ENCODE measurements at places on chromosomes 2 and 18.

- no peak for DNase-seq
Observed at GRCh38 chr2:189819297-189819704, 35.1 kb downstream of the PMS1 start.

- DNase-seq: no peak
Observed at GRCh38 chr2:17363846-17364245, 154.4 kb downstream of the RAD51AP2 start.

DNA sequence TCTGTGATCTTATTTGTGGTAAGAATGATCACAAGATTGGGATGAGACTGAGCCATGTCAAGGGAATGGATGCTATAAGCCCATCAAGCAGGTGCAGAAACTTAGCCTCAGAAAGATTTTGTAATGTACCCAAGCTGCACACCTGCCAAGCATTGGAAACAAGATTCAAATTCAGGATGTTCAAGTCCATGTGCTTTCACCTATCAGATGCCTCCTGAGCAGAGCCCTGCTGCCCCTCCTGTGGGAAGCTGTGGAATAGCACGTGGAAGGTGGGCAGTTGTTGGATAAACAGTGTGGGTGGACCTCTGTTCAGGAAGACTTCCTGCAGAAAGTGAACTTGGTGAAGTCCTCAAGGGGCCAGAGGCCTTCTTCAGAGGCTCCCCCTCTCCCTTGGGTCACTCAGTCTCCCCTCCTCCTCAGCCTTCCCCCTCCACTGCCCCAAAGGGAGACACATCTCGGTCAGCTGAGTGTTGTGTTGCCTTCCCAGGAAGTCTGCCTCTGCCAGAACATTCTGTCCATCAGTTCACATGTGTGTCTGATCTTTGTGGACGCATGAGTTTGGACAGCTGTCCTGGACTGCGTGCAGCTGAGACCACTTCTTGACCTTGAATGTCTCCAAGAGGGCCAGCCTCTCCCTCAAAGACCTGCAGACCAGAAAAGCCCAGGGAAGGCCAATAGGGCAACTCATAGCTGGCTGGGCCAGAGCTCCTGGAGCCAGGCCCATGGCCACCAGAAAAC is 186.1 kb downstream of the INHBB start:
- DNase-seq: no peak

- DNase-seq: no peak
Observed at GRCh38 chr2:14120376-14120775, 512.1 kb upstream of the LRATD1 start.

DNA sequence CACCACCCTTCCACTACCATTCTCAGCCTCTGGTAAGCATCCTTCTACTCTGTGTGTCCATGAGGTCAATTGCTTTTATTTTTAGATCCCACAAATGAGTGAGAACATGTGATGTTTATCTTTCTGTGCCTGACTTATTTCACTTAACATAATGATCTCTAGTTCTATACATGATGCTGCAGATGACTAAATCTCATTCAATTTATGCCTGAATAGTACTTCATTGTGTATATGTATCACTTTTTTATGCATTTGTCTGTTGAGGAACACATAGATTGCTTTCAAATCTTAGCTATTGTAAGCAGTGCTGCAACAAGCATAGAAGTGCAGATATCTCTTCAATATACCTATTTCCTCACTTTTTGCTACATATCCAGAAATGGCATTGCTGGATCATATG is 733.3 kb downstream of the SUCLG1 start:
- DNase-seq: no peak

Data from right kidney (tissue), 9 donors.